Bone marrow (tissue), 2 donors: ENCODE measurements at places on chromosomes 2 and 18.

- DNase-seq: no peak
Observed at GRCh38 chr2:138447889-138448570, 53.5 kb upstream of the SPOPL start.

DNA sequence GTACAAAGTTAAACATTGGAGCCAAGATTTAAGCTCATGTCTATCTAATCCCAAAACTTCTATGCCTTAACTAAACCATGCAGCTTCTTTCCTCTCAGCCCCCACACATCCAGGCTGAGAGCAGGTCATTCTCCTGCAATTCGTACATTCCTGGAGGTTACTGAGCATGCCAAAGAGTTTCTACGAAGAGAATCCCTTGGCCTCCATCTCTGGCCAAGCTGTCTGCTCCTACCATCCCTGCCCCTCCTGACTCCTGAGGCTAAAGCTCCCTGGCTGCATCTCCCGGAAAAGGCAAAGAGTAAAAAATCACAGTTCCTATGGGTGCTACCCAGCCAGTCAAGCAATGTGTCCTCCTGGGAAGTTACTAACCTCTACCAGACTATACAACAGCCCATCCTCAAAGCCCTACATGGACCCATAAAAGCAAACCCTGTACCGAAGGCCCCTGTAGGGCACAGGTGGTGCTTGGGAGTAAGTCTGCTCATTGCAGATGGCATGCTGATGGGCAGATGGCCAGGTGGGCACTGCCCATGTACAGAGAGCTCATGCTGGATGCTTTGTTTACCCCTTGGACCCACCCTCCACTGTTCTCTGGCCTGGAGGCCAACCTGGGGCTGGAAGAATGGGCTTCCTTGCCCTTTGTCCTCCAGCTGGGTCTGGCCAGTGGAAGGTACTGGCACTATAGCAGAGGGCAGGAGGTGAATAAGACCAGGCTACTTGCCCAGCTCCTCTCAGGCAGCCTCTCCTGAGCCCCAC, 99.5 kb downstream of the TTC32 start:
- DNase-seq: no peak

- DNase-seq: no peak
Observed at GRCh38 chr18:25445430-25445829, 93.5 kb upstream of the ZNF521 start.

GRCh38 chr2:43425659-43426058, 170.2 kb downstream of the THADA start:
- DNase-seq: no peak

DNA sequence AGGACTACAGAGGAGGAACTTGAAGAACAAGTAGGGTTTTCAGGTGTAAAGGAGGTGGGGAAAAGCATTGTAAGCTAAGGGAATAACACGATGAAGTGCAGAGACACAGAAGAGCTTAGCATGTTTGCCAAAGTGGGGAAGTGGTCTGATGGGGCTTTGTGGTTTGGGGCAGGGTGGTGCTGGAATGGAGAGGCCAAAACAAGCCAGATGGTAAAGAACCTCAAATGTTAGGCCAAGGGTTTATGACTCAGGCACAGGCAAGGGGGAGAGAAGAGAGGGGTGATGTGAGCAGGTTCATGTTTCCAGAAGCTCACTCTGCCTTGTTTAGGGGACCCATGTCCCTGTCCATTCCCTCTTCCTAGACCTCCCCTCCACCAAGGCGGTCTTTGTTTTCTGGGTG, 104.5 kb upstream of the YWHAQ start:
- peak; percentile 11 for DNase-seq

GRCh38 chr2:105309147-105309545, 20.4 kb downstream of the TGFBRAP1 start:
- no peak for DNase-seq

- DNase-seq: no peak
Observed at GRCh38 chr2:88545118-88545517, 82.1 kb downstream of the EIF2AK3 start.

DNA sequence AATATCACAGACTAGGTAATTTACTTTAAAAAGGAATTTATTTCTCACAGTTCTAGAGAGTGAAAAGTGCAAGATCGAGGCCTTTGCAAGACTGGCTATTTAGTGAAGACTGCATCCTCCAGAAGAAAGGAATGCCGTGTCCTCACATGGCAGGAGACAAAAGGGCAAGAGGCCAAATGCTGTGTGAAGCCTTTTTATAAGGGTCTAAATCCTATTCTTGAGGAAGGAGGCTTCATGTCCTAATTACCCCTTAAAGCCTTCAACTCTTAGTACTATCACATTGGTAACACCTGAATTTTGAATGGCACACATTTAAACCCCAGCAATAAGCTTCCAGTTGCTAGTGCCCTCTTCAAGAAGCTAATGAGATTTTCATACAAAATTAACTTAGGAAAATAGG, 1882.3 kb upstream of the PIK3C3 start:
- DNase-seq: no peak

GRCh38 chr2:237132799-237133198, 47.1 kb downstream of the COPS8 start:
- no peak for DNase-seq

DNA sequence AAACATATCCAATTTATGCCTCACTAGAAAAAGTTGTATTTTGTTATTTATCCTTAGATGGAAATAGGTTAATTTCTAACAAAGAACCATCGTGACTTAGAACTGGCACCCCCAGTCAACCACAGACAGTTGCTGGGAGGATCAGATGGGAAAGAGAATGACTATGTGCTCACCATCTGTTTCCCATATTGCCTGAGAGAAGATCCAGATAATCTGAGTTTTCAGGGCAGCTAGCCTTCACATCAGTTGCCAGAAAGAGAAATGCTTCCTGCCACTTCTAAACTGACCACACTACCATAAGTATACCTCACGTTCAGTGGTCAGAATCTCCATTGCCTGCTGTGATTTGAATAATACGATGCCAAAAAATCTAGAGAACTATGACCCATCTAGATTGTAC, 28.4 kb upstream of the NEB start:
- DNase-seq: no peak

GRCh38 chr2:157362627-157363026, 37.0 kb upstream of the ERMN start:
- DNase-seq: no peak

- DNase-seq: peak; percentile 14
Observed at GRCh38 chr18:35153609-35154272, 87.1 kb upstream of the ZNF397 start.

- no peak for DNase-seq
Observed at GRCh38 chr2:118014492-118014824, 588 bp upstream of the CCDC93 start.

DNA sequence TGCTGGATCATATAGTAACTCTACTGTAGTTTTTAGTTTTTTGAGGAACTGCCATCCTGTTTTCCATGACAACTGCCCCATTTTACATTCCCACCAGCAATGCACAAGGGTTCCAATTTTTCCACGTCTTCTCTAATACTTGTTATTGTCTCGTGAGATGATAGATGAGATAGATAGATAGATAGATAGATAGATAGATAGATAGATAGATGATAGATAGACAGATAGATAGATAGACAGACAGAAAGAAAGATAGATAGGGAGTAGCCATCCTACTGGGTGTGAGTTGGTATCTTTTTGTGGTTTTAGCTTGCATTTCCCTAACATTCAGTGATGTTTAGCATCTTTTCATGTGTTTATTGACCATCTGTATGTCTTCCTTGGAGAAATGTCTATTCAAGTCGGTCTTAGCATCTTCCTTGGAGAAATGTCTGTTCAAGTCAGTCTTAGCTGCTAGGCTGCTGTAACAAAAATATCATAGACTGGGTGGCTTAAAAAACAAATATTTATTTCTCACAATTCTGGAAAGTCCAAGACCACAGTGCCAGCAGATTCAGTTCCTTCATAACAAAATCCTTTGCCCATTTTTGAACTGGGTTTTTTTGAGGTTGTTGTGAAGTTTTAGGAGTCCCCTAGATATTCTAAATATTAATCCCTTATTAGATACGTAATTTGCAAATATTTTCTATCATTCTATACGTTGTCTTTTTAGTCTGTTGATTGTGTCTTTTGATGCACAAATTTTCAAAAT, 98.5 kb downstream of the BIN1 start:
- DNase-seq: no peak

- DNase-seq: no peak
Observed at GRCh38 chr2:229129738-229130371, 141.2 kb downstream of the PID1 start.

- DNase-seq: no peak
Observed at GRCh38 chr2:230794497-230794896, 70.2 kb upstream of the ITM2C start.

- DNase-seq: no peak
Observed at GRCh38 chr2:219731173-219731572, 103.7 kb downstream of the SLC4A3 start.

GRCh38 chr2:219638217-219638947, 11.0 kb downstream of the SLC4A3 start:
- DNase-seq: no peak

- DNase-seq: no peak
Observed at GRCh38 chr2:174334278-174334715, 457 bp upstream of the SP9 start.

DNA sequence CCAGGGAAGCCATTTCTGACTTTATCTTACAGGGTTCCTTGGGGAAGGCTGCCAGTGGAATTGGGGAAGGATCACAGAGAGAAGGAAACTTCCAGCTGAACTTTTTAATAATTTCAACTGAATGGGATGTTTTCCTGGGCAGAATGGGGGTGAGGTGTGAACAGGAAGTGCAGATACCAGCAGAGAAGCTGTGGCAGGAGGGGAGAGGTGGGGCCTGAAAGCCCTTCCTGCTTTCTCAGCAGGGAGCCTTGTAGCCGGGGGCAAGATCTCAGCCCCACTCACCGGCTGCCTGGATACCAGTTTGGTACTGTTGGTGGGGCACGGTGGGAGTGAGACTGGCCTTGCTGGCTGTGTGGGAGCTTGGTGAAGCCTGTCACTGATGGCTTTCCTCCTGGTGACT, 170.5 kb downstream of the ZBTB7C start:
- DNase-seq: no peak

DNA sequence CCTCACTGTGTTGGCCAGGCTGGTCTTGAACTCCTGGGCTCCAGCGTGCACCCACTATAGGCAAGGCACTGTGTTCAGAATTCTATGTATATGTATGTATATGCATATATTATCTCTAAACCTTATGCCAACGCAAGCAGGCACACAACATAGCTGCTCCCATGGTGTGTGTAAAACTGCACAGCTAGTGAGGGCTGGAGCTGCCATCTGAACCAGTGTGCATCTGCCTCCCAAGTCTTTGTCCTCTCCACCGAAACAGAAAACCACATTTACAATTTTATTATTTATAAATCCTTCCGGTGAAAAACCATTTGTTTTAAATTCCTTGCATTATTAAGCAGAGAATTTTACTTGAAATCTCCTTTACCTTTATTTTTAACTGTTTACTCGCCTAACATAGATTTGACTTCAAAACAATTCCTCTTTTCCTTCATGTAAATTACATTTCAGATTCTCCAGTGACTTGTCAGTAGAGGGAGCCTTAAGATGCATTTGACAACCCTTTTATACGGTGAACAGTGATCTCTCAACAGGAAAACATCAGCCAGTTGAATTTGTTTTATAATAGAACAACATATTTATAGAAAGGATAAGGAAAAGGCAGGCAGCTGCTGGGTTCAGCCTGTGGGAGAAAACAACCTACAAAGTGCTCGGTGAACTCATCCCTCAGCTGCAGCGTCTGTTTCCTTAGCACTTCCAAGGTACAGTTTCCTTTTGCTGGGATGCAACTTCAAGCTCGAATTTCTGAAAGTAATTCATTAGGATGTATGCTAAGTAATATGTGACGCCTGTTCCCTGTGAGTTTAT, 101.2 kb downstream of the MYT1L start:
- no peak for DNase-seq

DNA sequence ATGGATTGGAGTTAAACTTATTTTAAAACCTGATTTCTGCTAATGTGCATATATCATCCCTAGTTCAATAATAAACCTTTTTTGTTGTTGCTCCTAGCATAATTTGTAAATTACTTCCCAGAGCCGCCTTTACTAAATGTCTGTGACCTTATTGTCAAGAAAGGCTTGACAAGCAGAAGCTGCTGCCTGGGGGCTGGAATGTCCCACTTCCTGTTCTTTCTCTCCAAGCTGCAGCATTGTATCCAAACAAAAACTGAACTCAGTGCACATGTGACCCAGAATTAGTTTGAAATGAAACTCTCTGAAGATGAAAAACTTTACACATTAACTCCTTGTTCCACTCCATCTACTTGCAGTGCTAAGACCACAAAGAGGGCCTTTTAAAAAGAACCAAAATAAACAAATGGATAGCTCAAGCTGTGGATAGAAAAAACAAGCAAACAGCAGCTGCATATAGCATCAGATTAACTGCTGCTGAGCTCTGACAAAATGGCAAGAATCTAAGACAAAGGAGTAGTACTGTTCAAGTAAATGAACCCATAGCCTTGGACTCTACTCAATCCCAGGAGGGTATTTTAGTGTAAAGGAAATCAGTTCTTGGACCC, 99.8 kb upstream of the NEUROD1 start:
- no peak for DNase-seq

GRCh38 chr2:208579678-208580077, 173.1 kb downstream of the PTH2R start:
- no peak for DNase-seq

DNA sequence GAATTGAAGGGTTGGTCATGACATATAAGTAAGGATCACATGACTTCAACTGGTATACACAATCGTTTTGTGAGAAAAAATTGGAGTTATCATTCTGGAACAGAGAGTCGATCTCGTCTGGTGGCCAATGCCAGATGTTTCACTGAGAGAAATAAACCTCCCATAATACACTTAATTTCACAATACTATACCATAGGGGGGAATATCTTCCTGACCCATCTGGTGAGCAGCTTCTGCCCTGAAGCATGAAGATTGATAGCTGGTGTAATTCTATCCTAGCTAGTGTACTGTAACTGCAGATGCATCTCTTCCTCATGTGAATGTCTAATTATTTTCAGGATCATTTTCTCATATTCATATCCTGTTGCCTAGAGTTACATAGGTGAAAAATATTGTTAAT, 15.7 kb upstream of the CDH7 start:
- DNase-seq: no peak

DNA sequence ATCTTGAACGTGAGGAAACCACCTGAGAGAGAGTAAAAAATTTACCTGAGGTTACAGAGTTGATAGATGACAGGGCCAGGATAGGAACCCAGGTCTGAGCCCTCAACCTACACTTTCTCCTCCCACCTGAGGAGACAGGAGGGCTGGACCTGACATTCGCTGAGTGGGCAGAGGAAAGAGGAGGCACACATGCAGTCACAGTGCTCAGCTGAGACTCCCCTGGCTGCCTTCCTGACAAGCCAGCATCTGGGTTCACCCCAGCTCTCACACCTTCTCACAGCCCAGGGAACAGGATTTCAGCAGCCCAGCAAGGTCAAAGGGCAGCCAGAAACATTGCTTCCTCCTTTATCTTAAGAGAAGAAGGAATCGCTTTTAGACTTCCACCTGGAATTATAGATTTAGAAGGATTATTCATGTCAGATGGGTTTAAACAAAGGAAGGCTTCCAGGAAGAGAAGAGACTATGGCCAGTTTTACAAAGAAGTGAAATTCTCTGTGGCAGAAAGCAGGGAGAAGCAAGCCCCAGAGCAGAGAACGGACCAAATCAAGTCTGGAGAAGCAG, 18.1 kb upstream of the PKDCC start:
- no peak for DNase-seq
